ENCODE measurements at places on chromosomes 11 and 22.

GRCh38 chr11:64566042-64566914 is 24.7 kb upstream of the SLC22A12 start:
- no peaks in the 10 kb centered on the region for H3K36me3 ChIP-seq
- no peaks in the 10 kb centered on the region for H3K27me3 ChIP-seq
- peaks cover 20% of the 10 kb centered on the region for H3K4me1 ChIP-seq
- peak; percentile 93 for DNase-seq

DNA sequence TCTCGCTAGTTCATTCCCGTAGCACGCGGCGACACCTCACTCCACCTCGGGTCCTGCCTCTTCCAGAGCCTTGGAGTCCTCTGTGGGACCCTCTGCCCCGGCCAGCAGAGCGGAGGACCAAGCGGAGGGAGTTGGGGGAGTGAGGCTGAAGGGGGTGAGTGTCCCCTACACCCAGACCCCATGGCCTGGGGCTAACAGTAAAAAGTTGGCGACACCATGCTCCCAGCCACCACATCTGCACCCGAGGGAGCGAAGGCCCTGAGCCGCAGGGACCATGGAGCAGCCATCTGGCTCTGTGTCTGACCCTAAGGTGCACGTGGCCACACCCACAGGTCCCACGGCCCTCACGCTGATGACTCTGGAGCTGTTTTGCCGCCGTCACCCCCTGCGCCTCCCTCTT is 293.8 kb downstream of the BRD1 start:
- no peaks in the 10 kb centered on the region for H3K36me3 ChIP-seq
- no peak overlapping the region for H3K27ac ChIP-seq
- no peak overlapping the region for H3K4me3 ChIP-seq
- no peaks in the 10 kb centered on the region for H3K4me1 ChIP-seq
- H3K27me3 ChIP-seq, result no peaks in the 10 kb centered on the region

GRCh38 chr11:60431251-60431650 is 1.9 kb downstream of the MS4A5 start:
- DNase-seq, result no peak
- H3K27me3 ChIP-seq, result no peaks in the 10 kb centered on the region
- no peak overlapping the region for H3K27ac ChIP-seq
- H3K4me1 ChIP-seq, result peaks cover 11% of the 10 kb centered on the region
- H3K4me3 ChIP-seq, result no peak overlapping the region
- no peaks in the 10 kb centered on the region for H3K36me3 ChIP-seq

- H3K27me3 ChIP-seq, result no peaks in the 10 kb centered on the region
- DNase-seq, result no peak
- no peak overlapping the region for H3K27ac ChIP-seq
- H3K4me1 ChIP-seq, result no peaks in the 10 kb centered on the region
- H3K36me3 ChIP-seq, result no peaks in the 10 kb centered on the region
- H3K4me3 ChIP-seq, result no peak overlapping the region
Measured at GRCh38 chr22:27454807-27455450, 346.6 kb downstream of the MN1 start.

GRCh38 chr11:20310596-20311394 is 52.7 kb upstream of the HTATIP2 start:
- no peak overlapping the region for H3K27ac ChIP-seq
- no peaks in the 10 kb centered on the region for H3K4me1 ChIP-seq
- no peak for DNase-seq

DNA sequence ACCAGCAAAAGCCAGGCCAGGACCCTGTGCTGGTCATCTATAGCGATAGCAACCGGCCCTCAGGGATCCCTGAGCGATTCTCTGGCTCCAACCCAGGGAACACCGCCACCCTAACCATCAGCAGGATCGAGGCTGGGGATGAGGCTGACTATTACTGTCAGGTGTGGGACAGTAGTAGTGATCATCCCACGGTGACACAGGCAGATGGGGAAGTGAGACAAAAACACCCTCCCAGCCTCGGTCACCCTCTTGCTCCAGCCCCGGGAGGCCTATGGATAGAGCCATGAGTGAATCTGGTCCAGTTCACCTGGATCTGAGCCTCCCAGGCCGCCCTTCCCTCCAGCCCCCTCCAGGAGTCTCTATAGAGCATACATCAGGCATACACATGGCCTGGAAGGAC is 115.2 kb upstream of the IGLL5 start:
- H3K27ac ChIP-seq, result no peak overlapping the region
- no peaks in the 10 kb centered on the region for H3K36me3 ChIP-seq
- no peak for DNase-seq
- H3K27me3 ChIP-seq, result no peaks in the 10 kb centered on the region
- H3K4me1 ChIP-seq, result no peaks in the 10 kb centered on the region

GRCh38 chr22:45238957-45239680 is 1.6 kb downstream of the KIAA0930 start:
- no peaks in the 10 kb centered on the region for H3K27me3 ChIP-seq
- H3K4me3 ChIP-seq, result no peak overlapping the region
- no peaks in the 10 kb centered on the region for H3K36me3 ChIP-seq
- no peak for DNase-seq

DNA sequence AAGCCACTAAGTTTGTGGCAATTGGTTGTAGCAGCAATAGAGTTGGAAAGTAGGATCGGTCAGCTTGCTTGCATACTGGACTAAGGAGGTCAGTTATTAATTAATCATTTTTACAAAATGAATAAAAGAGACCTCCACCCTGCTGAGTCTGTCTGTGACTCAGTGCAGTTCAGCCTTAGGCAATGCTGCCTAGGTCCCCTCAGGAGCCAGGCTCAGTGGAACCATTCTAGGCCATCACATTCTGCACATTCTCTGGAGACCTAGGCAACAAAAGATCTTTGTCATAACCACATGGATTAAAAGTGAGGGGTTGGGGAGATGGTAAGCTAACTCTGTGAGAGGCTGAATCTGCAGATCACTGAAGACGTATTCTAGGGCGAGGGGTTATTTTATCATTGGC is 178.7 kb upstream of the CADM1 start:
- no peaks in the 10 kb centered on the region for H3K4me1 ChIP-seq
- H3K4me3 ChIP-seq, result no peak overlapping the region
- no peak overlapping the region for H3K27ac ChIP-seq
- H3K36me3 ChIP-seq, result no peaks in the 10 kb centered on the region
- DNase-seq, result no peak

DNA sequence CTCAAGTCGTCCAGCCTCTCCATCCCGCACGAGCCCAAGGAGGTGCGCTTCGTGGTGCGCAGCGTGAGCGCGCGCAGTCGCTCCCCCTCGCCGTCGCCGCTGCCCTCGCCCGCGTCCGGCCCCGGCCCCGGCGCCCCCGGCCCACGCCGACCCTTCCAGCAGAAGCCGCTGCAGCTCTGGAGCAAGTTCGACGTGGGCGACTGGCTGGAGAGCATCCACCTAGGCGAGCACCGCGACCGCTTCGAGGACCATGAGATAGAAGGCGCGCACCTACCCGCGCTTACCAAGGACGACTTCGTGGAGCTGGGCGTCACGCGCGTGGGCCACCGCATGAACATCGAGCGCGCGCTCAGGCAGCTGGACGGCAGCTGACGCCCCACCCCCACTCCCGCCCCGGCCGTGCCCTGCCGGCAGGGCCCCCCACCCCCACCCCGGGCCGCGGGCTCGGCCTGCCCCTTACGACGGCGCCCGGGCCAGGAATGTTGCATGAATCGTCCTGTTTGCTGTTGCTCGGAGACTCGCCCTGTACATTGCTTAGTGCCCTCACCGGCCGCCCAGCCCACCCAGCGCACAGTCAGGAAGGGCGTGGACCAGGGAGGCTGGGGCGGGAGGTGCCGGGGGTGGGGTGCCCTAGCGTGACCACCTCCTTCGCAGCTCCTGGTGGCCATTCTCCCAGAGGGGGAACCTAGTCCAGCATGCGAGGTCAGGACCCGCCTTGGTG is 6.9 kb upstream of the ACR start:
- no peaks in the 10 kb centered on the region for H3K36me3 ChIP-seq
- H3K27ac ChIP-seq, result no peak overlapping the region
- H3K27me3 ChIP-seq, result no peaks in the 10 kb centered on the region

DNA sequence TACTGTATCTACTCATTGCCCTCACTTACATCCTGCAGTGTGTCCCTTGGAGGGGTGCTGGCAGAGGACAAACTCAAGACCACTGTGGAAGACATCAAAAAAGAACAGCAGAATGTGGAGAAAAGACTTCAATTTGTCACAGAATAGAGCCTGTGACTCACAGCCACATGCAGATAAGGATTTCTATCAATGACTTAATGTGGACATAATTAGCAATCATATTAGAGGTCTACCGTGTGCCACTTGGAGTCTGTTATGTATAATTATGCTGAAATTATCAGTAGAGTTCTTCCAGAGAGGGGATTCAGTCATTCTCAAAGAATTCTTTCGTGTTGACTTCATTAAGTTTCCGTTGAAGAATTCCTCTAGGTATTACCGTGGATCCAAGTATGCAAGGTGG is 473.5 kb downstream of the MIAT start:
- no peak for DNase-seq
- no peaks in the 10 kb centered on the region for H3K36me3 ChIP-seq
- no peak overlapping the region for H3K4me3 ChIP-seq
- H3K27ac ChIP-seq, result no peak overlapping the region
- H3K4me1 ChIP-seq, result no peaks in the 10 kb centered on the region
- H3K27me3 ChIP-seq, result no peaks in the 10 kb centered on the region

DNA sequence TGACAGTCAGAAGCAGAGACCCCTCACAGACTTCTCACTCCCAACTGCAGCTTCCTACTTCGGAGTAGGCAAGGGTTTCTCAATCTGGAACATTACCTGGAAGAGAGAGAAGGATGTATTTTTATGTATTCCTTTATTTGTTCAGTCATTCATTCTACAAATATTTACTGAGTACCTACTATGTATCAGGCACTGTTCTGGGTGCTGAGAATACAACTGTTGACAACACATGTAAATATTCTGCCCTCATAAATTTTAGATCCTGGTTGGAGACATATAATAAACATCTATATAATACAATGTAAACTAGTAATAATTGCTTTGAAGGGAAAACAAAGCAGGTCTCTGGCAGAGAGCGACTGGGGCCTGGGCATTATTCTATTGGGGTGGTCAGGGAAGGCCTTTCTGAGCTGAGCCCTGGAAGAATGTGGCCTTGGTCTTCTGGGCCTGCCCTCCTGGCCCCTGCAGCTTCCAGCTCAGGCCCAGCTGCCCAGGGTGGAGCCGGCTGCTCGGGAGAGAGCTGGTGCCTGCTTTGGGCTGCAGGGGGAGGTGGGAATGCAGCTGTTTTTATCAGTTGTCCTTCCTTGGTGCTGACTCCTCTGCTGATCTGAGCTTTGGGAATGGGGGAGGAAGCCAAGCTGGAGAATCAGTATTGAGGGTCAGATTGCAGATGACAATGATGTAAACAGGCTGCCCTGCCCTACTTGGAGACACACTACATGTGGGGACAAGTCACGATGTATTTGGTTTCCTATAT is 46.8 kb downstream of the PKNOX2 start:
- no peak overlapping the region for H3K4me3 ChIP-seq
- DNase-seq, result no peak

GRCh38 chr22:37219533-37219932 is 7.3 kb upstream of the SSTR3 start:
- no peak for DNase-seq
- H3K27ac ChIP-seq, result no peak overlapping the region
- no peaks in the 10 kb centered on the region for H3K4me1 ChIP-seq
- no peaks in the 10 kb centered on the region for H3K27me3 ChIP-seq
- H3K4me3 ChIP-seq, result no peak overlapping the region

DNA sequence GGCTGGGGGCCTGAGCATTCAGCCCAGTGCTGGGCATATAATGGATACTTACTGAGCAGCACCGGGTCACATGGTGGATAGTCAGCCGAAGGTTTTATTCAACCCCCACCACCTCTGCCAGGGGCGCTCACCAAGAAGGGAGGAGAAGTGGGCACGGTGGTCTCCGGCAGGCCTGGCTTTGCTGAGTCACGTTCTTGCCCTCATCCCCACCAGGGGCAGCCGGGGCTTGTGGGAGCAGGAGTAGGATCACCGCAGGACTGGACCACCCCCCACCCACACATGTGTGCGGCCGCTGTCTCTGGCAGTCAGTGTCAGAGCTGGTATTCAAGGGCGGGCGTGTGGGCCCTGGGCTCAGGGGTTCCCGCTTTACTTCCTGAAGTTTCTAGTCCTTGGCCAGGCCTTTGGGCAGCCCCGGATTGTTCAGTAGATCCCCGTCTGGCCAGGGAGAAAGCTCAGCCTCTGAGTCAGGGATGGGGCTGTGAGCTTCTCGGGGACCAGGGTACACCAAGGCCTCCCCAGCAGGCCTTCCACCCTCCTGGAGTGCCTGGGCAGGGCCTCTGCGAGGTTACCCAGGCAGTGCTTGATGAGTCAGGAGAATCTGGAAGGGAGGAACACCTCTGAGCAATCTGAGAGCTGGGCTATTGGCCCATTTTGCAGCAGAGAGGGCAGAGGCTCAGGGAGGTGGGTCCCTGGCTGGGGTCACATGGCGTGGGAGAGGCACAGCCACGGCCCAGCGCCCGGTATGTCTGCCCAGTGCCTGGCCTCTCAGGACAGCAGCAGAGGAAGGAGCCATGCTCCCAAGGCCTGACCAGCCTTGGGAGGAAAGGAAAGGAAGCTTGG is 60.6 kb downstream of the RTL6 start:
- no peaks in the 10 kb centered on the region for H3K27me3 ChIP-seq
- H3K4me3 ChIP-seq, result no peak overlapping the region
- no peak overlapping the region for H3K27ac ChIP-seq
- DNase-seq, result no peak
- no peaks in the 10 kb centered on the region for H3K36me3 ChIP-seq

GRCh38 chr22:43891360-43892182 is at the start of gene PNPLA5:
TSS of gene PNPLA5 (minus strand) at chr22:43892013. CDS start at chr22:43891880, 133 bp downstream.
- H3K4me1 ChIP-seq, result peaks cover 9% of the 10 kb centered on the region
- no peak within 1 kb of the TSS for H3K27ac ChIP-seq
- H3K4me3 ChIP-seq, result no peak within 1 kb of the TSS
- no peaks in the 10 kb centered on the region for H3K36me3 ChIP-seq

GRCh38 chr22:27270818-27271510 is 530.6 kb downstream of the MN1 start:
- no peak overlapping the region for H3K27ac ChIP-seq
- no peaks in the 10 kb centered on the region for H3K27me3 ChIP-seq
- H3K36me3 ChIP-seq, result no peaks in the 10 kb centered on the region
- H3K4me3 ChIP-seq, result no peak overlapping the region
- no peak for DNase-seq

GRCh38 chr11:60935676-60936442 is 11.6 kb downstream of the TMEM132A start:
- H3K4me1 ChIP-seq, result peaks cover 9% of the 10 kb centered on the region
- no peak overlapping the region for H3K4me3 ChIP-seq
- no peaks in the 10 kb centered on the region for H3K36me3 ChIP-seq
- DNase-seq, result no peak
- no peaks in the 10 kb centered on the region for H3K27me3 ChIP-seq

- no peak overlapping the region for H3K4me3 ChIP-seq
- no peaks in the 10 kb centered on the region for H3K4me1 ChIP-seq
- no peak for DNase-seq
- H3K27me3 ChIP-seq, result no peaks in the 10 kb centered on the region
- no peak overlapping the region for H3K27ac ChIP-seq
- H3K36me3 ChIP-seq, result no peaks in the 10 kb centered on the region
Measured at GRCh38 chr11:70551351-70552166, 153.2 kb downstream of the CTTN start.

- no peak overlapping the region for H3K4me3 ChIP-seq
- no peaks in the 10 kb centered on the region for H3K27me3 ChIP-seq
- DNase-seq, result no peak
Measured at GRCh38 chr22:19569976-19570375, 45.8 kb upstream of the CLDN5 start.

All from body of pancreas (tissue), 4 donors.